ENCODE measurements at places on chromosomes 4 and X.

DNA sequence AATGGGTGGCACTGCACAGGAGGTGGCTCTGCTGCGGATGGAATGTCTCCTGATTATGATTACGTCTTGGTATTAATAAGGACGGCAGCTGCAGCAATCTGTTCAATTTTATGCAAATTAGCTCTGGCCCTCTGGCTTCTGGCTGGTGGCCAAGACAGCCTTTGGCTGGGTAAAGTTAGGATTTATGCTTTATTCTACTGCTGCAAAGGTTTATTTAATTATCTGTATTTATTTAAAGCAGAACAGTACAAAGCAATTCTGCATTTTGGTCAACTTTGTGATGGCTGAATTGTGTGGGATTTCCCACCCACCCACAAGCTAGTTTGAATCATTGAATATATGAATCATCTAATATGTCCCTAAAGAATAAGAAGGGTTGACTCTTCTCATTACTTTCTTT is 745.6 kb upstream of the FAM241A start:
- DNase-seq = no peak

GRCh38 chrX:103584596-103584995 is 719 bp upstream of the TCEAL4 start:
- no peak for DNase-seq

DNA sequence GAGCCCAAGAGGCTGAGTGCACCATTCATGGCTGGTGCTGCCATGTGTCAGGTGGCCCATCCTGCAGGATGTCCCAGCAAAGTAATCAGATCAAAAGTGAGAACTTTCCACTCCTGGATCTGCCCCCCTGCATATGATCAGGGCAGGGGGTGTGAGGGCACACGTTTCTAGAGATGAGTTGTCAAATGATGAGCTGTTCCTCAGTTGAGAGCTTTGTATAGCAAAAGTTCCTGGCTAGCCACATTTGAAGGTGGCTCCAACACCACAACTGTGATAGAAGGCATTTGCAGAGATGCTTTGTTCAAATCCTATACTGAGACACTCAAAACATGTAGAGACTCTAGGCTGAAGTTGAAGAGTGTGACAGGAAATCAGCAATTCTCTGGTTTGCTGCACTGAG is 501.8 kb downstream of the BCOR start:
- DNase-seq = no peak

- no peak for DNase-seq
Measured at GRCh38 chrX:72245461-72246089, 6.7 kb upstream of the ERCC6L start.

DNA sequence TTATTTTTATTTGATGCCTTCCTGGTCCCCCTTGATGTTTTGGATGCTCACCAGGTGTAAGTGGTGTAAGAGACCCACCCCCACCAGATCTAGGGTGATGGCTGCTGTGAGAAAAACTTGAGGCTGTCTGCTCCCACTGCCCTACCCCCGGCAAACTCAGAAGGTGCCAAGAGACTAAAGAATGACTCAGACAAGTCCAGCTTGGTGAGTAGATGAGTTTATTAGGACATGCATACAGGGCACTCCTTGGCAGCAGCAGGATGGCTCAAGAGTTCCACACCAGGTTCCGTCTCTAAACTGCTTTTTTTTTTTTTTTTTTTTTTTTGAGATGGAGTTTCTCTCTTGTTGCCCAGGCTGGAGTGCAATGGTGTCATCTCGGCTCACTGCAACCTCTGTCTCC is 84.0 kb upstream of the HPF1 start:
- DNase-seq = no peak

DNA sequence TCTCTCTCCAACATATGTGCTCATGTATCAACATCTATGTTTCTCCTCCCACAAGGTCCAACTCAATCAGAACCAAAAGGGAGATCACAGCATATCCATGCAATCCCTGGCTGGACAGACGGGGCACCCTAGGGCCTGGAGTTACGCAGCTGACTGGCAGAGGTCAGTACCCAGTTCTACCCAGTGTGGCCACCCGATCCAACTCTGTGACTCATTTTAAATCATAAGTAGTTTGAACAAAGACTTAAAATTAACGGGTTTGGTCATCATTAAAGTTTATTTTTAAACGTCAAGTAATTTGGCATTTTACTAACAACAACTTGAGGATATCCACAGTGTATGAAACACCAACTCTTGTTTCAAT is 59.5 kb downstream of the APBB2 start:
- no peak for DNase-seq

- DNase-seq = no peak
Measured at GRCh38 chrX:150372280-150372679, 9.2 kb downstream of the MAMLD1 start.

- no peak for DNase-seq
Measured at GRCh38 chrX:41556958-41557357, 109.8 kb downstream of the NYX start.

- no peak for DNase-seq
Measured at GRCh38 chrX:43976205-43976604, 3.0 kb upstream of the NDP start.

- DNase-seq = no peak
Measured at GRCh38 chrX:47296766-47297365, 64.1 kb downstream of the USP11 start.

DNA sequence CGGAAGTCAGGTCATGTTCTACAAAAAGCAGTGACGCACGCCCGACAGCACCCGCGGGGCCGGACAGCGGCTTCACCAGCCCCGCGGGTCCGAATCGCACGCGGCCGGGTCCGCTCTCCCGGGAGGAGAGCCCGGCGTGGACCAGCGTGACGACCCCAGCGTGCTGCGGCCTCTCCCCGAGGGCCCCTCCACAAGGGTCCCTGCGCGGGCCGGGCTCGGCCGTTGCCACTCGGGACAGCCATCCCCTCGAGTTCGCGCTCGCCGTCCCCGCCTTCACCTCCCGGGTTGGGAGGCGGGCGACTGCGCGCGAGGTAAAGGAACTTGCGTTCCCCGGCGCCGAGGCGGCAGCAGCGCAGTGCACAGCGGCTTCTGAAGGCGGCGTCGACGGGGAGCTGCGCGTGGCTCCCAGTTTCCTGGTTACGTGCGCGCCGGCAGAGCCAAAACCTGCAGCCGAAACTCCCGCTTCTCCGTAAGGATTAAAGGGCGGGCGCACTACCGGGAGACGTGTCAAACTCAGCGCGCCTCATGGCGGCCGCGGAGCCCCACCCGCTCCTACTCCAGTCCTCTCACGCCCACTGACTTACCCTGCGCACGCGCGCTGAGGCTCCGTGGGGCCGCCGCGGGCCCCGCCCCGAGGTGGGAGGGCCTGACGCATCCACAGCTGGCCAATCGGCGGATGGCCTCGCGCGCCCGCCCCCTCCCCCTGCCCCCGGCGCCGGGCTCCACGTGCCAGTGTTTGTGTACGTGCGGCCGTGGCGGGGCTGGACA is 416 bp upstream of the LRP2BP start:
- peak; percentile 72 for DNase-seq

DNA sequence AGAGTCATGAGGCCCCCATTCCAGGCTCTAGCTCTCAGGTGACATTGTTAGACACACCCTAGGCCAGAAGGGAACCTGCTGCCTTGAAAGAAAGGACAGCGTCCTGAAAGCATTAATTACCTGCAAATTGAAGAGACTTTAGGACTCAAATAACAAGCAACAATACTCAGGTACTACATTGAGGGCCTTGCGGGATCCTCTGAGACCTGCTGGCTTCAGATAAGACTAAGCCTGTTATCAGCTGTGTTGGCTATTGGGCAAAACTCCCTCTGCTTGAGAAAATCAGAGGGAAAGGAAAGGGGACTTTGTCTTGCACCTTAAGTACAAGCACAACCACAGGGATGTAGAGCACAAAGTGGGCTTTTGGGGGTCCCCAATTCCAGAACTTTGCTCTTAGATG is 45.9 kb upstream of the DACH2 start:
- DNase-seq = no peak

DNA sequence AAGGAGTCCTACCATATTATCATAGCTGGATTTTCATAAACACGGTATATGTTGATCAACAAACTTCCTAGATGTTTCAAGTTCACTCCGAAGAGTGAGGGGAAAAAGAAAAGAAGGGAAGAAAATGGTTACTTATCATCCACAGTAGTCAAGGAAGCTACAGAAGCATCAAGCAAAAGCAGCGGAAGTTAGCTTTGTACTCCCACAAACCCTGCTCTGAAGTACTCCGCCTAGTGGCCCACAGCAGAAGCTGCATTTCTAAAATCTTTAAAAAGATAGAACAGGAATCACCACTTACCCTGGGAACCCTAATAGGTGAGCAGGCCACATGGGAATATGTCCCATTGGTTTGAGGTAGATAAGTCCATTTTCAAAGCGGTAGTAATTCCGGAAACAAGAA is 28.5 kb upstream of the FRG1 start:
- no peak for DNase-seq

- DNase-seq = no peak
Measured at GRCh38 chr4:62457356-62457755, 1257.2 kb downstream of the ADGRL3 start.

DNA sequence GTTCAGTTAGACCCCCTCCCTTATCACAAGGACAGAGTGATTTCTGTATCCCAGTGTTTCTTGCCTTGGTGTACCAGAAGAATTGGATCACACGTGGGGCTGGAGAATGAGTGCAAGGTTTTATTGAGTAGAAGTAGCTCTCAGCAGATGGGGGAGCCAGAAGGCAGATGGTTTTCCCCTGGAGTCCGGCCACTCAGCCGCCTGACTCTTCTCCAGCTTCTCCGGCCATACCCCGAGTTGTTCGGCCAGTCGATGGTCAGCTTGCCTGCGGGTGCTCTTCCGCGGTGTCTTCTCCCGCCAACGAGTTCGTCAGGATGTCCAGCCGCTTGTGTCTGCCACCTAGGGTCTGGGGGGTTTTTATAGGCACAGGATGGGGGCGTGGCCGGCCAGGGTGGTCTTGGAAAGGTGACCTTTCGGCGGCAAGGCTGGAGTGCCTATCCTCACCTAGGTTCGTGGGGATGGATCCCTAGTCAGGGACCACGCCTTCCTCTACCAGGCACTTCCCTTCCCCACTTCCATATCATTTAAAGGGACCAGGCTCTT is 14.5 kb downstream of the GAB1 start:
- no peak for DNase-seq

- peak; percentile 93 for DNase-seq
Measured at GRCh38 chr4:5084911-5085475, 33.7 kb downstream of the STK32B start.

GRCh38 chr4:8472689-8473197 is 32.2 kb downstream of the TRMT44 start:
- no peak for DNase-seq

DNA sequence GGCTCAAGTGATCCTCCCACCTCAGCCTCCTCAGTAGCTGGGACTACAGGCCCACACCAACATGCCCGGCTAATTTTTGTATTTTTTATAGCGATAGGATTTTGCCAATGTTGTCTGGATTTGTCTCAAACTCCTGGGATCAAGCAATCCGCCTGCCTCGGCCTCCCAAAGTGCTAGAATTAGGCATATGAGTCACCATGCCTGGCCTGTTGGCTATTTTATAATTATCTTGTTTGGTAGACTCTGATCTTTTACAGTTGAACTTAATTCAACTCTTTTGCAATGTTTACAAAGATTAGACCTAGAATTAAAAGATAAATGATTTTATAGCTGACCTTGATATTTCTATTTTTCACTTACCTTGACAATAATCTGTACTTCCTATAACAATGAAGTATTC is 18.0 kb downstream of the DCK start:
- no peak for DNase-seq

DNA sequence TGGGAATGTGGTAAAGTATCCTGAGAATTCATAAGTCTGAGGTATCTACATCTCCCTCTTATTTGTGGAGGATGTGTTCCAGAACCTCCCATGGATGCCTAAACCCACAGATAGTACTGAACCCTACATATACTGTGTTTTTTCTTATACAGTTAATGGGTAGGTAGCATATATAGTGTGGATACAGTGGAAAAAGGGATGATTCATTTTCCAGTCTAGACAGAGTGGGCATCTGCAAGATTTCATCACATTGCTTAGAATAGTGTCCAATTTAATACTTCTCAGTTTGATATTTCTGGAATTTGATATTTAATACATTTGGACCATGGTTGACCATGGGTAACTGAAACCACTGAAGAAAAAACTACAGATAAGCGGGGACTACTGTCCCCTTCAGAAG is 155.0 kb upstream of the ANKRD50 start:
- no peak for DNase-seq

- no peak for DNase-seq
Measured at GRCh38 chr4:68997040-68997439, 45.4 kb upstream of the UGT2A3 start.

DNA sequence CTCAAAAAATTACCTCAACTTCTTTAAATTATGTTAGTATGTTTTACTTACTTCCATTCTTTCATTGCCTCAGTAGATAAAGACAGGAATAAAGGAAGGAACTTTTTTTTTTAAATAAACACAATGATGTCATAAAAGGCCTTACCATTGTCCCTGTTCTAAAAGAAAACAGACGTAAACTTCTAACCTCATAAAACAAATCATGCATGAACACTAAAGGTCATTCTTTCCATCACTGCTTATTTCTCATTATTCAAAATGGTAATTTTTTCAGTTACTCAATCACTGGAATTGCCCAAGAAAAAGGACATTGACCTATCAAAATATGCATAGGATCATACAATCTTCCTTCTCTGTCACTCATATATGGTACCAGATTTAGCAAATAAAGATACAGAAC is 32.2 kb upstream of the ARMCX2 start:
- DNase-seq = no peak

GRCh38 chrX:12929701-12930100 is 23.3 kb downstream of the TLR8 start:
- no peak for DNase-seq

- DNase-seq = no peak
Measured at GRCh38 chrX:131985526-131986049, 37.5 kb upstream of the STK26 start.

DNA sequence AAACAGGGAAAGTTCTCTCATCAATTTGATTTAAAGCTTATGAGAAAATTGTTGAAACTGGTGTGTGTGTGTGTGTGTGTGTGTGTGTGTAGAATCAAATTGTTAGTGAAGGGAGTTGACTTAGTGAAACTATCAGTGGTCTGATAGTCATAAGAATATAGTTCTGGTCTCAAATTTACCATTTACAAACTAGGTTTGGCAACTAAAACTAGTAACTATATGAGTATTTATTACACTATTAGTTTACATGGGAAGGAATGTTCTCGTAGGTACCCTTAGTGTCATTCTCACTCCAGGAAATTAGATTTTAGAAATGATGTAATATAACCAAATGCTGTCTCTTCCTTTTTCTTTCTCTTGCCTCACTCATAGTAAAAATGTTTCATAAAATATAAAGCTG is 11.9 kb downstream of the SULT1E1 start:
- DNase-seq = no peak

DNA sequence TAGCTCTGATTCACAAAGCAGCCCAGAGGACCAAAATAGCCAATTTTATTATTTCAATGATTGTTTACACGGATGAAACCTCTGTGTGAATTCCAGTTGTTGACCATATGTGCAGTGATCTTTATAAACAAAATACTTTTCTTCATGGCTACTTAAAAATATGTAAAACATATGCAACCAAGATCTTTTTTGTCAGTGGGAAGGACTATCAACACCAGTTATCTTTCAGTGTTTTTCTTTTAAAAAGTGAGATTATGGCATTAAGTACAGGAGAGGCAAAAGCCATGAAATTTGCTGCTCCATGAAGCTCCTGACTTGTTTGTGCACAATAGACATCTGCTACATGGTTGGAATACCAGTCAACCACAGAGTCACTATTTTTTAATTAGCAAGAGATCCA is 184.4 kb downstream of the DKK2 start:
- DNase-seq = no peak

GRCh38 chrX:56792270-56793111 is 63.4 kb downstream of the NBDY start:
- no peak for DNase-seq
